GM23338 (cell line): ENCODE measurements at places on chromosomes 1 and 21. TPM values are rescaled to one million over a fixed set of nuclear protein-coding genes. Genes with fewer than 3 reads are reported as not detected.

DNA sequence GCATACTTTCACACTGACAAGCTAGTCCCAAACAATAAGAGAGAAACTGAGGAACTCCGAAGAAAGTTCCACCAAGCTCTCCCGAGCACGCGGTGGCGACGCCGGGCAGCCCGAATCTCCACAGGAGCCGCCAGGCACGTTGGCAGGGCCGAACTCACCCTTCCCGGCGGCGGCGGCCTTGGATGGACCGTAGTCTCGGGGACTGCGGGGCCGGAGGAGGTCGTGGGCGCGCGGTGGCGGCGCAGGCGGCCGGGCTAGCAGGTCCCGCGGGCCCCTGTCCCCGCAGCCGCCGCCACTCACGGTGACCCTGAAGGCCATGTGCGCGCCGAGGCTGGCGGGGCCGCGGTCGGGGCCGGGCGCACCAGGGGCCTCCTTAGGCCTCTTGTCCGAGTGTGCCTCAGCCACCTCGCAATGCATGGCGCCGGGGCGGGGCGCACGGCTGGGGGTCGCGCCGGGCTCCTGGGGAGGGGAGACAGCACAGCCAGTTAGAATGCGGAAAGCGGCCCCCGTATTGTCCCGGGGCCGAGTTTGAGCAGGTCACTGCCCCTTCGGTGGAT lies 1.2 kb downstream of the GLIS1 start:
- H3K27me3 ChIP-seq, result peaks cover 82% of the 10 kb centered on the region
- H3K4me3 ChIP-seq, result peak overlapping the region; percentile 63
- peaks cover 9% of the 10 kb centered on the region; the same call in 1 of the 2 replicates for H3K4me1 ChIP-seq
- no peaks in the 10 kb centered on the region for H3K36me3 ChIP-seq
- no peak overlapping the region for H3K27ac ChIP-seq

DNA sequence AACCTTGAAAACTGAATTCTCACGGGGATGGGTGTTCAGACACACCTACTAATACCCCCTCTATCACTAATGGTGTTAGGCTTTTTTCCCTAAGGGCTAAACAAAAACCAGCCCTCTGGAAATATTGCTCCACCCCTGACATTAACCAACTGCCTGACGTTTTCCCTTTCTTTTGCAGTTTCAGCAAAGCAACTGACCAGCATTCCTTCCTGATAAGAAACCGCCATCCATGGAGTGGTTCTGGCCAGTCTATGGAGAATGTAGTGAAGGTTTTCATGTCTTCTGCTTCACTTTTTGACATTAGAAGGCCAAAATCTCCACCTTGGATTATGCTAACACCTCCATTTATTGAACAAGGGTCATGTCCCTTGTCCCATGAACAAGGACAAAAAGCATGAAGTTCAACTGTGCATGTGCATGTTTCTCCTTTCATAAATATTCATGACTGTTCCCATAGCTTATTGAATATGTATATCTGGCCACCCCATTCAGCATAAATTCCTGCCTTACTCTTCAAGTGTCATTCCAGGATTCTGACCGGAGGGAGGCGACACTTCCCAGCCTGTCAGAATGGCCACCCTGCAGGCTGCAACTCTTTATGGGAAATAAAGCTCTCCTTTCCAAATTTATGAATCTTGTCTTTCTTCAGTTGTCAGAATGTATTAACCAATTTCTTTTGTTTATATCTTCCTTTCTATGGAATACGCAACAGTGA lies 314.3 kb downstream of the HHIPL2 start:
- no peaks in the 10 kb centered on the region for H3K4me1 ChIP-seq
- H3K27ac ChIP-seq, result no peak overlapping the region
- H3K36me3 ChIP-seq, result no peaks in the 10 kb centered on the region
- H3K27me3 ChIP-seq, result no peaks in the 10 kb centered on the region
- no peak overlapping the region for H3K4me3 ChIP-seq

DNA sequence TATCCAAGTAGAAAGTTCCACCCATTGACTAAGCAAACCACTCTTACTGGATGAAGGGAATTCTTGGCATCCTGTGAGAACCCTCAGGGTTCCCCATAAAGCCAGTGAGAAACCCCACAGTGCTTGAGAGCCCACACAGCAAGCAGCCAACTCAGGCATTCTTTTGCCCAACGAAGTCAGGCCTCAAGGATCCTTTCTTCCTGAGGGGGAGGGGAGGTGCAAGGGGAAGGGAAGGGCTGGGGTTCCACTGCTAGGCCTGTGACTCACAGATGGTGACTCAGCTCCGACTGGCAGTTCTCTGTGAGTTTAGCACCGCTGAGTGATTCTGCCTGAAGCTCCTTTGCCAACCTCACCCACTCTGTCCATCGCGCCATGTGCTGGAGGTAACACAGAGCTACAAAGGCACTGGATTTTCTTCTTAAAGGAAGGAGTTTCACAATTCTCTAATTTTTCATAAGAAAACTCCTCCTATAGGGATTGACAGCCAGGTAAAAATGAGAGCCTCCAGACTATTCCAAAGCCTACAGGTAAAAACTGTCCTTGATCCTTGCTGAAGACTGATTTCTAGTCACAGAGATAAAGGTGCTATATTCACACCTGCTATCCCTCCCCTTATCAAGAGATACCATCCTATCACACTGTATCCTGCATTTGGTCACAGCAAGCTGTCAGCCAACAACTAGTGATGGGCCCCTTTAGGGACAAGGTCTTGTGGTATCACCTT lies 4.8 kb downstream of the ENO1 start:
- H3K27me3 ChIP-seq, result no peaks in the 10 kb centered on the region
- H3K4me3 ChIP-seq, result peak overlapping the region; percentile 18; the same call in 1 of the 2 replicates
- peaks cover 43% of the 10 kb centered on the region for H3K4me1 ChIP-seq
- peak overlapping the region; percentile 94 for H3K27ac ChIP-seq

GRCh38 chr1:59041646-59042277 lies 255.1 kb upstream of the FGGY start:
- H3K36me3 ChIP-seq, result no peaks in the 10 kb centered on the region
- H3K4me1 ChIP-seq, result no peaks in the 10 kb centered on the region
- H3K27me3 ChIP-seq, result no peaks in the 10 kb centered on the region
- DNase-seq, result no peak
- H3K4me3 ChIP-seq, result no peak overlapping the region

GRCh38 chr1:151832318-151832980 lies 847 bp upstream of the RORC start:
- no peak overlapping the region for H3K27ac ChIP-seq
- H3K4me1 ChIP-seq, result peaks cover 37% of the 10 kb centered on the region
- no peaks in the 10 kb centered on the region for H3K36me3 ChIP-seq
- no peak for DNase-seq
- no peak overlapping the region for H3K4me3 ChIP-seq
- H3K27me3 ChIP-seq, result peaks cover 8% of the 10 kb centered on the region

DNA sequence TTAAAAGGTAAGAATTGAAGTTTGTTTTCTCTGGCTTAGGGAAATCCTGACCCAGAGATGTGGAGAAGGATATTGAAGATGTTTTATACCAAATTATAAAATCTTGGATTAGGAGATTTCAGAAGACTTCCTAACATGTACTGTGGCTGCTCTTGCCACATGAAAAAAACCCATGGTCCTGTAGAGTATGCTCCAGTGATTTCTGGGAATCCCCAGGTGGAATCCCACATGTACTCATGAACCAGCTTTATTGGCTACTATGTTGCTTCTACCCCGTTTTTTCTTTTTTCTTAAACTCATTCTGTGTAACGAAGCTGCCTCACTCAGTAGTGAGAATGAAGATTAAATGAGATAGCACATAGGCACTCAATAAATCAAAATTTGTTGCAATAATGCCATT lies 132.7 kb upstream of the SGIP1 start:
- H3K4me3 ChIP-seq, result no peak overlapping the region
- H3K27me3 ChIP-seq, result no peaks in the 10 kb centered on the region
- H3K4me1 ChIP-seq, result no peaks in the 10 kb centered on the region
- no peak overlapping the region for H3K27ac ChIP-seq

DNA sequence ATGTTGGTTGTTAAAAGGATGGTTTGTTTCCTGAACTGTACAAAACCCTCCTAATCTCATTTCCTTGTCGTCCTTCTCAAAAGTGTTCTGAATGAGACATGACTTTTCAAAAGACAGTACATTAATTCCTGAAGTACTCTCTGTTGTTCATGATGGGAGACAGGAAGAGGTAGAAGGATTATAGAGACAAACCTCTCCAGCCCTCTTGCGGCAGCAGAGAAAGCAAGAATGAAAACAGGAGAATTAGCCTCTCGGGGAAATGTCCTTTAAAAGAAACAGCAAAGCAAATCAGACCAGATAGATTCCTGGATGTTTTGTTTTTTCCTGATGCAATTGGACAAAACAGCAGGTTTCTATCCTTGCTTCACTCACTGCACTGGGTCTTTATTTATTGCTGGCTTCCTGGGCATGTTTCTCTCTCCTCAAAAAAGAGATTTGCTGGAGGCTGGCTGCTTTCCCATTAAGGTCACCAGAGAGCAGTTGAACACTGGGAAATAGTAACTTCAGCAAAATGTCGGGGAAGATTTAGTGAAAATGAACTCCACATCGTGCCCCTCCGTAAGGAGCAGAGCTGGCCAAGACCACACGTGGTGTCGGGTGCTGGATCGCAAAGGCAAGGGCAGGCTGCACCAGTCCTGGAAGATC lies 145.8 kb upstream of the SYT6 start:
- DNase-seq, result no peak
- no peaks in the 10 kb centered on the region for H3K36me3 ChIP-seq
- H3K27ac ChIP-seq, result no peak overlapping the region
- peaks cover 15% of the 10 kb centered on the region for H3K4me1 ChIP-seq

DNA sequence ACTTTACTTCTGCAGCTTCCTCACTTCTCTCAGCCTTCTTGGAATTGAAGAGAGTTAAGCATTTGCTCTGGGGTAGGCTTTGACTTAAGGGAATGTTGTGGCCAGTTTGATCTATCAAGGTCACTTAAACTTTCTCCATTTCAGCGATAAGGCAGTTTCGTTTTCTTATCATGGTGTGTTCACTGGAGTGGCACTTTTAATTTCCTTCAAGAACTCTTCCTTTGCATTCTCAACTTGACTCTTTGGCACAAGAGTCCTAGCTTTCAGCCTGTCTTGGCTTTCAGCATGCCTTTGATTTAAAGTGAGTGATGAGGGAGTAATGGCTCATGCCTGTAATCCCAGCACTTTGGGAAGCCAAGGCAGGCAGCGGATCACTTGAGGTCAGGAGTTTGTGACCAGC lies 38.7 kb downstream of the HS2ST1 start:
- H3K4me1 ChIP-seq, result peaks cover 12% of the 10 kb centered on the region
- no peaks in the 10 kb centered on the region for H3K36me3 ChIP-seq
- no peak overlapping the region for H3K4me3 ChIP-seq
- DNase-seq, result no peak

TACSTD2 gene
- total RNA-seq, result 1.4 and 1.5 TPM in 2 replicates

AGRN gene
- 144 and 185 TPM in 2 replicates for total RNA-seq

LAMC2 gene
- 19.0 and 19.5 TPM in 2 replicates for total RNA-seq
